ENCODE measurements at places on chromosomes 7 and 10.
A peak's percentile ranks its signal among the peaks of the same experiment; 100 is the strongest.

DNA sequence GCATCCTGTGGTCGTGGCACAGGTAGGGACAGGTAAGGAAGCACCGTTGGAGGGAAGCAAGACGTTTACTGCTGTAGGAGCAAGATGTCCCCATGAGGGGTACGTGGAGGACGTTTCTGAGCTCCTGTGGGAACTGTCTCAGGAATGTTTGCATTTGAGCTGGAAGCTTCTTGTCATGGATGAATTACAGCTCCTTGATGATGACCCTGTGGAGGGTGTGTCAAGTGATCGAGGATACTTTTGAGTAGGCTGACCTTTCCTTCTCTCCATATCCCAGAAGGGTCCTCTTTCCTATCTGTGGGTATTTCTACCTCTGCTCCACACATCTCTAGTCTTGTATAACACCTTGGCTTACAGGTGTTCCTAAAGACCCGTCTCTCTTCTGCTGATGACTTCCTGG, 94.8 kb downstream of the PFKFB3 start:
- no peak for DNase-seq

GRCh38 chr10:107163076-107163855, 1.2 kb downstream of the SORCS1 start:
- no peak for DNase-seq

GRCh38 chr10:77360835-77361234, 276.8 kb downstream of the KCNMA1 start:
- DNase-seq = no peak

GRCh38 chr10:21950566-21950965, 53.0 kb downstream of the DNAJC1 start:
- no peak for DNase-seq

DNA sequence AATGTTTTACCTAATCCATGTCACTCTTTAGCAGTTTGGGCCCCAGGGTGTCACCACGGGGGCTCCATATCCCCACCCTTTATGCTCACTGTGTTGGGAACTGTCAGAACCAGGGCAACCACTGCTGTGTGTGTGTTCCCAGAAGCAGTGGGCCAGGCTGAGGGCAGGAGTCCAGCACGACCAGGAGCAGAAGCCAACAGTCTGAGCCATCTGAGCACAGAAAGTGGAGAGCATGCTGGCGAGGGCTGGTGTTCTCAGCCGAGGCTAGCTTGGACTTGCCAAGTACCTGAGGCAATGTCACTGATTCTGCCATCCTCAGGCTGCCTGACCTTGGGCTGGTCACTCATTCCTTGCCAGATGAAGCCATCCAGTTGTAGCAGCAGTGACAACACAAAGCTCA, 285.0 kb downstream of the BMPER start:
- DNase-seq = no peak

DNA sequence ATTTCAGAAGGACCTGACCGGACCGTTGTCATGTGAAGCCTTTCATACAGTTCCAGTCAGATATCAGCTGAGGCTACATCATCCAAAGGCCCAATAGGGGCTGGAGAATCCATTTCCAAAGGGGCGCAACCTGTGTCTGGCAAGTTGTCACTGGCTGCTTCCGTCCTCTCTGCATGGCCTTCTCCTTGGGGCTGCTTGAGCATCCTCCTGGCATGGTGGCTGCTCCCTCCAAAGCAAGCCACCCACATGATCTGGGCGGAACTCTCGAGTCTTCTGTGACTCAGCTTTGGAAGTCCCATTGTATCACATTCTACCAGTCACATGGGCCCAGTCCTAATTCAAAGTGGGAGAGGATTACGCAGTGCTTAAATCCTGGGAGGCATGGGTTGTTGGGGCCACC, 207.0 kb upstream of the SHH start:
- DNase-seq = no peak

GRCh38 chr7:120164-120991, 72.0 kb upstream of the FAM20C start:
- no peak for DNase-seq

DNA sequence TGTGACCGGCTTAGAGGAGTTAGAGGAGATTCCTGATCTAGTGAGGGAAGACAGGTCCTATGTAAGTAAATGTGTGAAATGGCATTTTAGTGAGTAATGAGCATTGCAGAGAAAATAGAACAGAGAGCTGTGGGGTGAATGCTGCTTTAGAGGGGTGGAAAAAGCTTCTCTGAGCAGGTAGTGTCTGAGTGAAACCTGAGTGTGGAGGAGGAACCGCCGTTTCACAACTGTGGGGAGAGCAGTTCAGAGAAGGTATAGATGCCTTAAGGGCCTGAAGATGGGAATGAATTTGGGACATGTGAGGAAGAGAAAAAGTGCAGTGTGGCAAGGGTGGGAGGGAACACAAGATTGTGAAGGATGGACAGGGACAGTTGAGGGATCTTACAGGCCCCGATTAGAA, 21.6 kb downstream of the FBH1 start:
- no peak for DNase-seq

DNA sequence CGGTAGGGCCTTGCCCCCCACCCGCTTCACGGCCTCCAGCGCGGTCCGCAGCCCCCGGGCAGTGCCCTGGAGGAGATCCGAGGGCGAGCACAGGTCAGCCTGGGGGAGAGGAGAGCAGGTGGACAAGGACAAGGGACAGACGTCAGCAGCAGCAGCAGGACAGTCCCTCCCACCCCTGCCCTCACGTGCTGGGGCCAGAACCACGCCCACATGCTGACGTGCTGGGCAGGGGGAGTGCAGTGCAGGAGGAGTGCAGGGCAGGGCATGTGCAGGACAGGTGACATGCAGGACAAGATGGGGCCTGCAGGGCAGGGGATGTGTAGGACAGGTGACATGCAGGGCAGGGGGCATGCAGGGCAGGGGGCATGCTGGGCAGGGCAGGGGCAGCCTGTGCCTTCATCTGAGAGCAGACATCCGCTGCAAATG, 1.5 kb upstream of the SAP25 start:
- DNase-seq = no peak

DNA sequence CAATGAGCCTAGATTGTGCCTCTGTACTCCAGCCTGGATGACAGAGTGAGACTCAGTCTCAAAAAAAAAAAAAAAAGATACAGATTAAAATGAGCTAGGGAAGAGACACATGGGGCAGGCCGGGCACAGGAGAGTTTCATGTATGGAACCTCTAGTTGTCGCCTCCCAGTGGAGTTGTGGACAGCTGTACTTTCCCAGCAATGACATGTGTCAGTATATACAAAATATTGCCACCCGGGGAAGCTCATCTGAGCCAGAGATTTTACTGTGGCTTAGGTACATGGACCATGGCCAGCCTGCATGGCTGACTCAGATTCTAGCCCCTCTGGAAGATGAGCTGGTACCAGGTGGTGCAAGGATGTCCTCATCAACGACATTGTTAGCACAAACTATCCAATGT, 87.4 kb downstream of the COL26A1 start:
- no peak for DNase-seq

- no peak for DNase-seq
Measured at GRCh38 chr10:61257956-61258496, 195.2 kb downstream of the TMEM26 start.

DNA sequence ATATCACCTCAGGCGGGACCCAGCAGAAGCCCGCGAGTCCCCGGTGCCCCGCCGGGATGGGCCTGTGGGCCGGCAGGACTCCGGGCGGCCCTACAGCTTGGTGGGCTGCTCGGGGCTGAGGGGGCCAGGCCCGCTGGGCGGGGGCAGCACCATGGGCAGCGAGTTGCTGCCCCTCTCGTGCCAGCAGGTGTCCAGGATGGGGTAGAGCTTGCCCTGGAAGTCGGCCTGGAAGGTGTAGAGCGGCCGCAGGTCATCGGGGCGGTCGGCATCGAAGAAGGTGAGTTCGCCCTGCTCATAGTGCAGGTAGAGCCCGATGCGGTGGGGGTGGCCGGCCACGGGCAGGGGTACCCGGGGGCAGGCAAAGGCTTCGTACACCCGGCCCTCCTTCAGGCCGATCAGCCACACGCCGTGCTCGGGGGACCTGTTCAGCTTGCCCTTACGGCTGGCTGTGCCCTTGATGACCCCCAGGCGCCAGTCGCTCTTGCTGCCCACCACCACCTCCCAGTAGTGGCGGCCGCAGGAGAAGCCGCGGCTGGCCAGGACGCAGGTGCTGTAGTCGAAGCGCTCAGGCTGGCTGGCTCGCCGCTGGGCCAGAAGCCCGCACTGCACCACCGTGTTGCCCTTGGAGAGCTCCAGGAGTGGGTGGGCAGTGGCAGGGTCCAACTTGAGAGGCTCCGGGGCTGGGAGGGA, 4.3 kb upstream of the NSUN5 start:
- no peak for DNase-seq

DNA sequence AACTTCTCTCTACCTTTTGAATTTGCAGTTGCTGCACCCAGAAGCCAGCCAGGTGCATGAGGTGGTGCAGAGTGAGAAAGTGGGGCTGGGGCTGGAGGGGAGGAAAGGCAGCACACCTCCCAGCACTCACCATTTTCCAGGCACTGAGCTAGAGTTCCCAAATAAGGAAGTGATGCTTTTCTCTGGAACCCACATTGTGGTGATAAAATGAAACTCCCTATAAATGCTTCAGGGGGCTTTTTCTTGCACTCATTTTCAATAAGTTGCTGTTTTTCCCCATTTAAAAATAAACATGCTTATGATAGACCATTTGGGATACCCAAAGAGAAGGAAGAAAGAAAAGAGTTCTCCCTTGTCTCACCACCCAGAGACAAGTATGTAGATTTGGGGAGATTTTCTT, 42.8 kb upstream of the TNS3 start:
- no peak for DNase-seq

GRCh38 chr10:120012566-120012965, 120.0 kb downstream of the SEC23IP start:
- no peak for DNase-seq

GRCh38 chr7:121530227-121531174, 134.4 kb upstream of the FAM3C start:
- DNase-seq = peak; percentile 99

DNA sequence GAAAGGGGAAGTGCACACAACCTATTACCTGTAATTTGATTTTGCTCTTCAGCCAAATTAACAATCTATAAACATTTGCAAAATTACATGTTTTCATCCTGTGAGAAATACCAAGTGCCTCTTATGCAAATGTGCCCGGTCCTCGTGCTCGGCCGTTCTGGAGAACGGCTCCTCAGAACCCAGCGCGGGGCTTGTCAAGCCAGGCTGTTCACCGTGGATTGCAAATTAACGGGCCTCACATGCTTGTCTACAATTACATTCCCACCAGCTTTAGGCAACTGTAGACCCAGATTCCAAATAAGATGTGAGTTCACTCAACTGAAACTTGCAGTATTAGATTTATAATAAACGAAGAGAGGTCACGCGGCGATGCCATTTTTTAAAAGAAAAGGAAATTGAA, 8.8 kb downstream of the FOXL3 start:
- no peak for DNase-seq

DNA sequence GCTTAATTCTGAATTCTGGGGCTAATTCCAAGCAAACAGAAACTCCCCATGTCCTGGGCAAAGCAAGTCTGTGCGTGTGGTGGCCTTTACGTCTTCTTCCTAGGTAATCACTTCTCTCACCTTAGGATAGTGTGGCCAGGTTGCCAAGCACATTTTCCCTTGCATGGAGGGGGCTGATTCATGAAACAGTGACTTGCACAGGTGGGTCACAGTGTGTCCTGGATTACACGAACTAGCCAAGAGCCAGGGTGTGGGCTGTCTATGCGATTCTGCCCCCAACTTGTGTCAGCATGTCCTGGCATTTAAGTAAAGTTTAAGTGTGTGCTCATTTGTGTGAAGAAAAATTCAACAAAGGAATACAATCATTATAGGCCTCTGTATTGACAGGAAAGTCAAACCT, 18.5 kb upstream of the SEM1 start:
- DNase-seq = no peak

GRCh38 chr10:509361-510102, 179.9 kb downstream of the DIP2C start:
- DNase-seq = no peak

DNA sequence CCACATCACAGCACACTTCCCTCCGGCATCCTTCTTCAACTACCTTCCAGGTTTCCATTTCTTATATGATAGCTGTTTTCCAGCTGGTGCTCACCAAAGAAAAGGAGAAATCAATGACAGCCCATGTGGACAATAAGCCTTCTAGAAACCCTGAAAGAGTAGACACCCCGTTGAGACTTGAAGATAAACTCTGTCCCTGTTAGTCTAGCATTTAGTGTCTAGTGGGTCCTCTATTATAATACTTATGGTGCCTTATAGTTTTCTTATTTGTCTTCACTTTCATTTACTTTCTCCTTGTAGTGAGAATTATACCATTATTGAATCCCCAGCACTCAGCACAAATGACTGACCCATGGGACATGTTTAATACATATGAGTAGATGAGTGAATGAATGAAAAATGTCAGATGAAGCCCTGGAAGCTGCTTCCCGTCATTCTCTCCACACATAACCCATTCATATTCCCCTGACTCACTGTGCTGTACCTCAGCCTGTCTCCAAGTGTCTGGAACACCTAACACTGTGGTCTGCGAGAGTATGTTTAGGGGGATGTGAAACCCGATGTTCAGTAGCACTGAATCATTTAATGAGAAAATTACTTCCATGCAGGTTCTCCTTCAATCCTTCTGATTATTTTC, 377.6 kb downstream of the GPR158 start:
- no peak for DNase-seq

DNA sequence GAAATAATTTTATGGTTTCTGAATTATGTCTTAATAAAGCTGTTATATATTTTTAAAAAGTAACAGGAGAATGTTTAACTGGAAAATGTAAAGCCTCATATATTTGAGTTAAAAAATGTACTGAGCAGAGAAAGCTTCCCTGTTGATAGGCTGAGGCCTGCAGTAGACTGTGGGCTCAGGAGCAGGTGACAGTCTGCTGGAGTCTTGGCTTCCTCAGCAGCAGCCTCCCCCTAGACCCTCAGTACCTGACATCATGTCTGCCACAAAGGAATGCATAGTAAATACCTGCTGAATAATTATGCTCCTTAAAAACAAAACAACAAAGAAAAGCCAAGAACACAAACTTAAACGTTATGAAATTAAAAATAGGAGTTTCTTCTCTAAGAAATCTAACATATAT, 73.9 kb upstream of the NOBOX start:
- DNase-seq = no peak

DNA sequence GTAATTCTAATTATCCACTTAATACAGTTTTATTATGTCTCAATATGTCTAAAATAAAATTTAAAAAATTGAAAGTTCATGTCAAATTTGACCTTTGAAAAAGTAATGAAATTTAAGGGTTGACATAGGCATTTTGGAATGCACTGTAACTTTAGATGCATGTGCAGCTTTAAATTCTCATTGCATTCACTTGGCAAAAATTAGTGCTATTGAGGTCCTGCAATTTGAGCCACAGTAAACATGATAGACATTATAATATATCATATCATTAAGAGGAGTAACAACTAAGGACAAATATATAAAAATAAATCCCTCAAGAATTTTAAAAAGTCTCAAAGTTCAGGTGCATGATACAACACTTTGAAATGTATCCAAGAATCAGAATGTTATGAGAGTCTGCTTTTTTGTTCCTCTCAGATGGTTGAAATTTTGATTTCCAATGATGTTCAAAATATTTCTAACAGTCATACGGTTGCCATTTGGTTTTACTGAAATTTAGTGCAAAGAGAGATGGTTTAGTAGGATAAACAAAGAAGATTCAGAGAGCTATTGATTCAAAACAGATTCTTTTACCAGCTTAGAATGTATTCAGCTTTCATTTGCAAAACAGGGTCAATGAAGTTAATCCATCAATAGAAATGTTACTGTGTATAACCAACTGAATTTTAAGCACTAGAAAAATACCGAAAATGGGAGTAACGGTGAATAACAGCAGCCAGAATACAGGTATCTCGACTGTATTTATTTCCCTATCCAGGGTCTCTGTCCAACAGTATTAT, 71.8 kb downstream of the SEMA3A start:
- no peak for DNase-seq

GRCh38 chr7:24982917-24983316, 2.9 kb upstream of the OSBPL3 start:
- DNase-seq = no peak

GRCh38 chr10:79069325-79070080, 737 bp downstream of the ZMIZ1 start:
- DNase-seq = no peak
